ENCODE measurements at places on chromosomes 16 and 17.

DNA sequence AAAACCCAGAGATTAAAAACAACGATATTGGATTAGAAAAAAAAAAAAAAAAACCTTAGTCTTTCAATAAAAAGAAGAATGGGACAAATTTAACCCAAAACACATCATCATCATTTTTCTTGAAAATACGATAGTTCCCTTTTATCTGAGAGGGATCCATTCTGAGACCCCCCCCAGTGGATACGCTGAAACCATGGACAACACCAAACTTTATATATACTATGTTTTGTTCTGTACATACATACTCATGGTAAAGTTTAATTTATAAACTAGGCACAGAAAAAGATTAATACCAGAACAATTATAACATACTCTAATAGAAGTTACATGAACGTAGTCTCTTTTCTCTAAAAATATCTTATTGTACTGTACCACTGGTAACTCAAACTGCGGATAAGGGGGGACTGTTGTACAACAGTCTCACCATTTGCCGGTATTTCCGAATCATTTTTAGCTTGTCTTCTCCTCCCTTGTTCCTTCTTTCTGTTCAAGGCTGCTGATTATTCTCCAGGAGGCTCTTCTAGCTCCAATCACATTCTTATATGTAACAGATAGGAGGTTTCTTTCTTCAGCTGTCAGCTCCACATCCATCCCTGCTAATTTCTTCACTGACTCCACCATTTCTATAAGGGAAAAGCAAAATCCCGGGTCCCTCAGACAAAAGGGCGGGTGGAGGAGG is 37.0 kb downstream of the RNF135 start:
- DNase-seq, result no peak

DNA sequence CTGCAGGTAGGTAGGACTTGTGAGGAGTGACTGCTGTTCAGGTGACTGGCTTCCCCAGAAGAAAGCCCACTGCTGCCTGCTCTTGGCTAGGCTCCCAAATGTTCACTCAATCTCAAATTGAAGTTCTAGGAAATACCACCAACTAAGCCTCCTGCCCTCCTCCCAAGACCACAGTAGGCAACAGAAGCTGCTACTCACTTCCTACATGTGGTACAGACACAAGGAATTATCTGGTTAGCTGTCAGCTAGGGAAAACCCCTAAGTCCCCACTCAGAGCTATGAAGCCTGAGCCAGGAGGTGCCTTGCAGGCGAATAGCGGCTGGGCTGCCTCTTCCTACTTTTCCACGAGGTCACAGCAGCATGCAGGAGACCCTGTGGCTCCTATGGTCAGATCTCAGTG is 4.9 kb downstream of the FBXO39 start:
- DNase-seq, result no peak

DNA sequence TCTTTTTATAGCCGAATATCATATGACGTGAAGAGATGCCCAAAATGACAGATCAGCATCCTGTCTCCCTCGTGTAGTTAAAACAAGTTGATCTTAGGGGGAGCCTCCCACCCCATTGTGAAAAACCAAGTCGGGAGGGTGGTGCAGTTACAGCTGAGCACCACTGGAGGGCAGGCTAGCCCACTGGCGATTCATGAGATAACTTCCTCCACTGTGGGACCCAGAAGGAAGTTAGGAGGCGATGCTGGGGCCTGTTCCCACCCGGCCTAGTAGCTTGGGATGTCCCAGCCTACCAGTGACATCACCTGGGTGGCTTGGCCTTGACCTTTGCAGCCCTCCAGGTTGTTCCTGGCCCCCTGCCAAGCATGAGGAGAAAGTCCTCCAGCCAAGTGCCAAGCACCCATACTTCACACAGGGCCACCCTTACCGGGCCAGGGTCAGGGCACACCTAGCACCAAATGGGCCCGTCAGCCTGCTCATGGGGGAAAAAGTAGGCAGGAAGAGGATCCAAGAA is 8.1 kb upstream of the CPNE2 start:
- no peak for DNase-seq

DNA sequence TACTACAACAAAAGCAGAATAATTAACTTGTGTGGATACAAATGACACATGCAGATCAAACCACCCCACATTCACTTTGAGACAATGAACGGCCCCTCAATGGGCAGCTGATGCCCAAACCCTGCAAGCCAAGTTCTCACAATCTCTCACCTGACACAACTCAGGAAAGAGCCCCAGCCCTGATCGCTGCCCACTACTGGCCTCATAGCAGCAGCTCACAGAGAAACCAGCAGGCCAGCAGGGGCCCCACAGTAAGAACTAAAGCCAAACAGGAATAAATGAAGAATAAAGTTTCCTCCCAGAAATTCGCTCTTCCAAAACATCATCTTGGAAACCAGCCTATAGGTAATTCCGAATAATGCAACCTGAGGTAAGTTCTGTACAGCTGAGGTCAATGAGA is 7.7 kb downstream of the AKTIP start:
- no peak for DNase-seq

GRCh38 chr16:5193861-5194260 is 96.3 kb upstream of the EEF2KMT start:
- DNase-seq, result no peak

GRCh38 chr17:56021681-56022190 is 131.5 kb upstream of the ANKFN1 start:
- no peak for DNase-seq

- DNase-seq, result no peak
These were observed 34.7 kb upstream of the CES5A start for GRCh38 chr16:55909876-55910275.

DNA sequence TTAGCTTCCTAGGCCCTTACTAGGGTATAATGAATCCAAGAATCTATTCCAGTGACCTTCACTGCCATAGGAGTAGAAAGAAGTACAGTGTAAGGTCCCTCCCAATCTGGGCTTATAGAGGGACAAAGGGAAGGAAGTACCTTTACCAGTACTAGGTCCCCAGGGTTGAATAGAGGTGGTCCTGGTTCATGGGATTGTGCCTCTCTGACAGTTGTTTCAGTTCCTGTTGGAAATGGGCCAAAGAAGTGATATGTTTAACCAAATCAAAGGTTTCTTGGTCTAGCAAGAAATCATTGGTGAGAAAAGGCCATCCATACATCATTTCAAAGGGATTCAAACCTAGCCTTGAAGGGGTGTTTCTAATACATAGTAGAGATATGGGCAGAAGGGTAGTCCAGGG is 16.0 kb upstream of the ZNHIT3 start:
- DNase-seq, result no peak

DNA sequence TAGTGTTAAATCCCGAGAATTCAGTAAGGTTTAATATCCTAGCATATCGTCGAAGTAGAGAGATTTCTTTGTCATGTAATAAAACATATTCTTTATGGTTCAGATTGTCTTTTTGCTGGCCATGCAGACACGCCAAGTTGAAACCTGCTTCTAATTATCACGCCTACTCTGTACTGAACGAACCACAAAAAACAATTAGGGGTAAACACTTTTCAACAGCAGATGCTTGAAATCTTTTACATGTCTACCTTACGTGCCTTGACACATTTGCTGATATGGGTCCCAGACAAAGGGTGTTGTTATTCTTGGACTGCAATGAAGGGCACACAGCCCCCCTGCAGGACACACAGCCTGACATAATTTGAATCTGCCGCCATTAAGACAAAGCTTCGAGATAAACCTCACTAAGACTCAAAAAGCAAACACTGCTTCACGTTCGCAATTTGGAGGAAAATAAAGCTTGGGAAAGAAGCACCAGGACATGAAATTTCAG is 13.3 kb downstream of the WIPI1 start:
- DNase-seq, result no peak

DNA sequence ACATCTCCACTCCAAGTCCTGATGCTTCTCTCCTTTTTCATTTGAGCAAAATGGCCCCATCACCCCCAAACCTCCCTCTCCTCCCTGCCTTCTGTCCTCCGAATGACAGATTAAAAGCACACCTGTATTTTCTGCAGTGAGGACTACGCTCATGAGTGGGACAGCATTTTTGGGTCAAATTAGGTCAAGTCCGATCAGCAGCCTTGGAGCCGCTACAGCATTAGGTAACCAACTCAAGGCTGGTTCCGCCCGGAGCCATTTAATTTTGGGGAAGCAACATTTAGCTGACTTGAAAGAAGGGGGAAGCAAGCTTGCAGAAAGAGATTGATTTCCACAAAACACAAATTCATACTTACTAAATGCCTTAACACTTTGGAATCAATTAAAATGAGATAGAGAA is 324.1 kb upstream of the CDH5 start:
- DNase-seq, result no peak

- DNase-seq, result no peak
These were observed 6.6 kb downstream of the DEF8 start for GRCh38 chr16:89955001-89955685.

GRCh38 chr17:35051183-35051578 is 12.3 kb downstream of the RFFL start:
- no peak for DNase-seq

GRCh38 chr17:54307351-54307750 is 484.6 kb downstream of the KIF2B start:
- DNase-seq, result no peak

GRCh38 chr17:46175891-46176290 is 17.3 kb downstream of the KANSL1 start:
- no peak for DNase-seq

- no peak for DNase-seq
These were observed 96.4 kb downstream of the C16orf78 start for GRCh38 chr16:49469930-49470451.

DNA sequence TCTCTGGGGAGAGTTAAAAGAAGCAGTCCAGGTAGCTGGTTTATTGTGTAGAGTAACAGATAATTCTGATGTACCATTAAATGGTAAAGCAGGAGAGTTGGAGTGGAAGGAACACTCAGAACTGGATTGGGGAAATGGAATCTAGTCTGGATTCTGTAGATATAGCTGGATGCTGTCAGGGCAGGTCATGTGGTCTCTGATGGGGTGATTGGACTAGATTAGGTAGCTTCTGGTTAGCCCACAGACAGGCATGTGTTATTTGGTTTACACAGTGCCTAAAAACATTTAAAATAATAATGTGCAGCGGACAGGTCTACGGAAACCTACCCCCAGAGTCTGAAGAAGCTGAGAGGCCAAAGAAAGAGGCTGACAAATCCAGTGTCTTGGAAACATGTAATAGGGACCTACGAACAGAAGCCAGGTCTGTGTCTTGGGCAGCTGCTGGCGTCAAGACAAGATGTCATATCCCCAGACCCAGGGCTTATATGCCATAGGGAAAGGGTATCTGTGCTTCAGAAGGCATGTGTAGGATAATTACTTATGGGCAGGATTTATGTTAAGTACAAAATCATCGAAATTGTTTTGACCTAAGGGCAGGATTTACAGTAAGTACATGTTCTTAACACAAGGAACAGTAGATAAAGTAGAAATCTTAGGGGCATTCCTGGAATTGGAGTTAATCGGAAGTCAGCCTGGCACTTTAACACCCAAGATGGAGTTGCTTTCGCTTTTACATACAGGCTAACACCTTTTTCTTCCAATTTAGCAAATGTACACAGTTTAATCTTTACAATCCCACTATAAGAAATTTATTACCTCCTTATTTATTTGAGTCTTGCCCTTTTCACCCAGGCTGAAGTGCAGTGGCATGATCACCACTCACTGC is 12.4 kb downstream of the LUC7L3 start:
- DNase-seq, result no peak

DNA sequence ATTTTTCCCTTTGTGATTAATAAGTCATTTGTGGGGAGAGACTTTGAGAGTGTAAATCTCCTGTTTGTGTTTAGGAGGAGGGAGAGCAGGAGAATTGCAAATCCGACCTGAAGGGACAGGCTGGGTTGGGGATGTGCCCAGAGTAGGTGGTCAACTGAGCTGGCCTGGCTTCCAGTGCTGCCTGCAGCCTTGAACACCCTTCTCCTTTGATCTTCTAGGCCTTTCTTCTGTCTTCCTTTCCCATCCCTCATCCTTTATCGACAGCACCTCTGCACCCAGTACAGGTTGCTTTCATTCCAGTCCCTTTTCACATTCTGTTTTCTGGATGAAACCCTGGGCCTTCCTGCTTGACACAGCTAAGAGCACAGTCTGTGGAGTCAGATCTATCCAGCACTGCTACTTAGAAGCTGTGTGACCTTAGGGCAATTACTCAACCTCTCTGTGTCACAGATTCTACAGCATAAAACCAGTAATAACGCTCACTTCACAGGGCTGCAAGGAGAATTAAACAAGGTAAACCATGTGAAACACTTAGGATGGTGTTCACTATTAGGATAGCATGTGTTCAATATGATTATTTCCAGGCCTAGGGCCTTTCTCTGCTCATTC is 1.0 kb upstream of the CSNK2A2 start:
- DNase-seq, result no peak

DNA sequence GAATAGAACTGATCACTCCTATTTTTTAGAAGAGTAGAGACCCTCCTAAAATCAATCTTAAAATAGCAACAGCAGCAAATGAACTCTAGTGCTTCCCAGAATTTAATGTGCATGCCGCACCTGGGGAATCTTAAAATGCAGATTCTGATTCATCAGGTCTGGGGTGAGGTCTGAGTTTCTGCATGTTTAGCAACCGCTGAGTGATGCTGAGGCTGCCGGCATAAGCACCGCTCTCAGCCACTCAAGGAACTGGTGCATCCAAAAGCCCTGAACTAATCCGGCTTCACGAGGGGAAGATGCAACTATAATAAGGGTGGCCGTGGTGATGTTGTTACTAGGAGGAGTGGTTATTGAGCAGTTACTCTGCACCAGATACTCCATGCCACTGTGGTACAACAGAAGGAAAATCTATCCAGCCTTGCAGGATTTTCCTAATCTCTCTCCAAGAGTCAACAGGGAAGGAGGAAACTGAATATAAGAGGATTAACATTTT is 19.7 kb downstream of the SDK2 start:
- no peak for DNase-seq

- no peak for DNase-seq
These were observed 136.8 kb downstream of the CLEC16A start for GRCh38 chr16:11080999-11081630.

GRCh38 chr16:84756830-84757229 is 57.0 kb downstream of the USP10 start:
- no peak for DNase-seq

DNA sequence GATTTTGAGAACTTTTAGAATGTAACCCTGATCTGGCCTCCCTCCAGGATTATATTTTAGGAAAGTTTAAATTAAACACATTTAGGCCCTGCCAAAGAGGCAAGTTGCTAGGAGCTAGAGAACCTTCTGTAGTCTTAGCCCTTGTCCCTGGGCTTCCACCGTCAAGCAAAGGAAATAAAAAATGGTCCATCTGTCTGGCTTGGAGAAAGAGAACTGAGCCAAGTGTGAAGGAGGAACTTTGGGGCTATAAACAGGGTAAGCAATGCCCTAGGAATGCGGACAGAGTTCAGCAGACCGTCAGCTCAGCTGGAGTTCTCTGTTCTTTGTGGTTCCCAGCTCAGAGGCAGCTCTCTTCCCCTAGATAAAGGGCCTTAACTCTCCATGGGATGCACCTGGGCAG is 29.6 kb downstream of the RCVRN start:
- no peak for DNase-seq

- DNase-seq, result no peak
These were observed 161.1 kb downstream of the STX8 start for GRCh38 chr17:9414471-9414870.
